ENCODE measurements at places on chromosomes 16 and 17.

- DNase-seq = no peak
Observed at GRCh38 chr16:78609402-78610274, 510.2 kb downstream of the WWOX start.

DNA sequence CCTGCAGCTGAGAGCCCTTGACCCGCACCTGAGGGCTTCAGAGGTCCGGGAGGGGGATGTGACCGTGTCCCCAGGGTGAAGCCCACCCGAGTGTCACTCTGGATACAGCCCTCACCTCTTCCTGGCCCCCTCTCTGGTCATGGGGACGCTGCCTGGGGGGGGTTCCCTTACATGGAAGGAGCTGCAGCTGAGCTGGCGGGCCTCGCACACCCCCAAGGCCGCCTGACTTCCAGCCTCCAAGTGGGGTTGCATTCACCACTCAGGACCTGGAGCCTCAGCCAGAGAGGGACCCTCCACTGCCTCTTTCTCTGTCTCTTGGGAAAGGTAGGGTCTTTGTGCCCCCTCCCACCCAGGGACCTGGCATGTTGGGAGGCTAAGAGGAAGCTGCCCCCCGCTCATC is 284.6 kb downstream of the SEC14L1 start:
- DNase-seq = no peak

DNA sequence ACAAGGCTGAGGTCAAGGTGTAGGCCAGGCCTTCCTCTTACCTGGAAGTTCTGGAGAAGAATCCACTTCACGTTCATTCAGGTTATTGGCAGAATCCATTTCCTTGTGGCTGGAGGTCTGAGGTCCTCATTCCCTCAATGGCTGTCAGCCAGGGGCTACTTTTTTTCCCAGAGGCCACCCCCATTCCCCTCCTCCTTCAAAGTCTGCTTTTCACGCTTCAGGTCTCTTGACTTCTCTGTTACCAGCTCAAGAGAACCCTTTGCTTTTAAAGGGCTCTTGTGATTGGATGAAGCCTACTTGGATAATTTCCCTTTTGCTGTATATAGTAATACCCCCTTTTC is 55.1 kb upstream of the LGALS9 start:
- DNase-seq = no peak

GRCh38 chr16:85583491-85584181 is 29.5 kb upstream of the GSE1 start:
- DNase-seq = no peak

DNA sequence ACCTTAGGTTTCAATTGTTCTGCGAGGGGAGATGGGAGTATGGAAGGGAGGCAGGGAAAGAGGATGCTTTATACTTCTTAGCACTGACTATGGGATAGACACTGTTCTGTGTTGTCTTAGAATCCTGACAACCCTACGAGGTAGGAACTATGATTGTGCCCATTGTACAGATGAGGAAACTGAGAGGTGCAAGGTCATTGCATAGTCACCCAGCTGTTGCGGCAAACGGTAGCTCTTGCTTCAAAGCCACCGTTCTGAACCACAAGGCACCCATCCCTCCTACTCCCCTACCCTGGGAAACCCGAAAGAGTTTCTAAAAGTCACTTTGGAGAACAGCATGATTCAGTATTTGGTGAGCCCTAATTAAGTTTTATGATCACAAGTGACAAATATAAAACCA is 7.5 kb downstream of the CCDC40 start:
- DNase-seq = no peak

DNA sequence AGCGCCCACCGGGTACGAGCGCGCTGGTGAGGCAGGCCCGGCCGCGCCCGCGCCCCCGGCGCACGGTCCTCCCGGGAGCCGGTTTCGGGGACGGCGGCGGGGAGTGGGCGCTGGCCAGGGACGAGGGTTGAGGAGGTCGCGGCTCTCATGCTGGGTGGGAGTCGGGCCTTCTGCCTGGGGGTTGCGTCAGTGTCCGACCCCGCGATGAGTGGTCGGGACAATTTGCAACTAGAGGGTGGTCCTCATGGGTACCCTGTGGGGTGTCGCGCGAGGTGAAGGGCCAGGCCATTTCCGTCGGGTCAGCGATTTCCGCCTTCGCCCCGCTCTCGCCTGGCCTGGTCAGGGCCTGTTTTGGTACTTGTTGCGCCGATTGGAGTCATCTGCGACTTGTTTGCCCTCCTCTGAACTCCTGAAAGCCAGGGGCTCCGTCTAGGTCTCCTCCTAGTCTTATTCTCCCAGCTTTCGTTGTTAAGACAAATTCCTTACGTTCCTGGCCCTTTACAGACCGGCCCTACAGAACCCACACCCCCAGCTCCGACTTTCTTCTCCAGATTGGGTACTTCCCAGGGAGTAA is 14.9 kb downstream of the NAA60 start:
- peak; percentile 33 for DNase-seq

Data from HTR-8/SVneo (cell line).